Activated B cell treated with CpG ODN at 0.5 μM for 24 hours (primary cell): ENCODE measurements at places on chromosomes 3 and 15.

DNA sequence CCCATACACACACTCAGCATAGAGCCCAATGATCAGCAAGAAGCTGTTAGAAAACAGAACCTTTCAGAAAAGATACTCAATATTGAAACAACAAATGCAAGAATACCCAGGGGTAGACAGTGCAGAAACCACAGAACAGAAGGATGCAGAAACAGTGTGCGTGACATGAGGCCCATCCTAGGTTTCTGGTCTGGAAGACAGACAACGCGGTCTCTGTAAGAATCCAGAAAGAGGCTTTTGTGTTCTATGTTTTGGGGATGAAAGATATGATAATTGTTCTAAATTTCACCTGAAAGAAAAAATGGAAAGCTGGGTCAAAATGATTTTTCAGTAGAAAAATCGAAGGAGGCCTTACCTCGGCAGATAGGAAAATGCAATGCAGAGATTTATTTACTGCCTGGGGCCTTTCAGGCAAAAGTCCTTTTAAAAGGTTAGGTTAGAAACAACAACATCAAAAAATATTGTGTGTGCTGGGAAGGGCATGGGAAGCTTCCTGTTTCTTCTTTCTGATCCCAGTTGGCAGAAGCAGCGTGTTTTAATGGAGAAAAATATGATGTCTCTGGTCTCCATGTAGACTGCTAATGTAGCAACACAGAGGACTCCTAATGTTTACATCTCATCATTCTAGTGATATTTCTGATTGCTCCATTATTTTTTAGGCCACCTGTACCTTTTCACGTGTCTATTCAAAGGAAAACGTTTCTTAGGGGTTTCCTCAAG is 17.0 kb downstream of the SYNM start:
- no peak for DNase-seq

DNA sequence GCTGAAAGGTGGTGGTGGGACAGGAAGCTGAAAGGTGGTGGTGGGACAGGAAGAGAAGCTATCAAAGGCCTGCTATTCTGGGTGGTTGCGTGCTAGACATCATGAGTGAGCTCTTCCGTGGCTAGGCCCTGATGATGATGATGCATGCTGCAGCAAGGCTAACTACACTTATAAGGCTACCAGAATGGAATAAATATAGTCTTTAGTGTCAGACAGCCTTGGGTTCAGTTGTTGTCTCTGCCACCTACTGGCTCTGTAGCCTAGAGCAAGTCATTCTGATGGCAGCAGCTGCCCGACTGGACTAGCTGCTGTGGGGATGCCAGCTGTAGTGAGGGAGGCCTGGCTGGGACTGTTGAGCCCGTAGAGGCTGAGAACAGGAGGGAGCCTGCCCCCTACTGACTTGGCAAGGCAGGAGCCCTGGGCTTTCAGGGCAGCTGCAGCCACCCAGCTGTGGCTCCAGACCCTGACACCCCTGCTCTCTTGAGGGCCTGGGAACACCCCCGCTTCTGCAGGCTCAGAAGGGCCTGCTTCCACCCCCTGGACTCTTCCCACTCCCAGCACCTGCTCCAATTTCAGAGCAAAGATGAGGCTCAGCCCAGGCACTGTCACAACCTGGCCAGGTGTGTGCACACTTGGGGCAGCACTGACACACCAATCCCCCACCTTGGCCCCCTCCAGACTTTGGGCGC is 21.4 kb upstream of the ZBED2 start:
- no peak for DNase-seq

- DNase-seq = no peak
These were observed 21.0 kb downstream of the SLC25A20 start for GRCh38 chr3:48877671-48878070.

GRCh38 chr3:107068980-107069379 is 308.3 kb upstream of the CCDC54 start:
- DNase-seq = no peak

DNA sequence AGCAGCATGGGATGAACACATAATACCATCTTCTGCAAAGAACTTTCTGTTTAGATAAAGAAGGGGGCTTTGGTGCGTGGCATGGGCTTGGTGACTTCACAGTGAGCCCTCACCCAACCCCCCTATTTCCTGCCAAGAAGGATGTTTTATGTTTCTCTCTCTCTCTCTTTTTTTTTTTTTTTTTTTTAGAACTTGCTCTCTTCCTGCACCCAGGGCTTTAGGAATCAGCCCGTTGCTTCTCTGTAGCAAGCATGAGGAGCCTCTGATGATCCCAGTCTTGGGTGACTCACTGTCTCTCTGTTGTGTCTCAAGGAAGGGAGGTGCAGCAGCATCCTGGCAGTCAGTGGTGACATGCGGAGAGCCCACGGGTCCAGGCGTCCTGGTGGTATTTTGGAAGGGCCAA is 49.1 kb downstream of the CCK start:
- no peak for DNase-seq

GRCh38 chr3:197428117-197428801 is 127.5 kb downstream of the BDH1 start:
- no peak for DNase-seq

GRCh38 chr3:125207507-125207906 is 5.0 kb downstream of the SLC12A8 start:
- no peak for DNase-seq

- no peak for DNase-seq
These were observed 226.5 kb downstream of the NLGN1 start for GRCh38 chr3:173624086-173624485.

- DNase-seq = no peak
These were observed 9.7 kb downstream of the SLTM start for GRCh38 chr15:58923696-58924300.
